Gastroesophageal sphincter (tissue), 4 donors: ENCODE measurements at places on chromosomes 13 and 19. TPM values are rescaled to one million over a fixed set of nuclear protein-coding genes. Genes with fewer than 3 reads are reported as not detected.

DNA sequence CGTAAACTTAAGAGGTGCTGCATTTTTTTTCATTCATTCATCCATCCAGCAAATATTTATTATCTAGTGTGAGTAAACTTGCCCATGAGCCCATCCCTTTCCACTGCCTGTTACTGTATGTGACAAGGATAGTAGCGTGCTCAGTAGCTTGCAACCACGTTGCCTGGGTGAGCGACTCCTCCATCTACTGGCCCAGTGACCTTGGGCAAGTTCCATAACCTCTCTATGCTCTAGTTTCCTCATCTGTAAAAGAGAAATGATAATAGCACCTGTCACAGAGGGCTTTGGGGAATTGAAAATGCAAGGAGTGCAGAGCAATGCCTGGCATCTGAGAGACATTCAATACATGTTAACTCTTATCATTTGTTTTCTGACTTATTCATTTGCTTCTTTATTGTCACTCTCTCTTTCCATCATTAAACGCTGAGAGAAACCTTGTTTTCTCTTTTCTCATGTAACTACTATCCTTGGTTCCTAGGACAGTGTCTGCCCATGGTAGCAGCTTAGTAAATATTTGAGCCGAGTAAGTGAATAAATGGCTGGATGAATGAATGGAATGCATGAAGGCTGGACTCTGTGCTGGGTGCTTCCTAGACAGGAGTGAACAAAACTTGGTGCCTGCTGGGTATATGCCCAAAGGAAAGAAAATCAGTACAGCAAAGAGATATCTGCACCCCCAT lies 19.9 kb downstream of the LRCH1 start:
- ATAC-seq, result no peak

The ZNF229 gene
- total RNA-seq, result 4.3 TPM

DNA sequence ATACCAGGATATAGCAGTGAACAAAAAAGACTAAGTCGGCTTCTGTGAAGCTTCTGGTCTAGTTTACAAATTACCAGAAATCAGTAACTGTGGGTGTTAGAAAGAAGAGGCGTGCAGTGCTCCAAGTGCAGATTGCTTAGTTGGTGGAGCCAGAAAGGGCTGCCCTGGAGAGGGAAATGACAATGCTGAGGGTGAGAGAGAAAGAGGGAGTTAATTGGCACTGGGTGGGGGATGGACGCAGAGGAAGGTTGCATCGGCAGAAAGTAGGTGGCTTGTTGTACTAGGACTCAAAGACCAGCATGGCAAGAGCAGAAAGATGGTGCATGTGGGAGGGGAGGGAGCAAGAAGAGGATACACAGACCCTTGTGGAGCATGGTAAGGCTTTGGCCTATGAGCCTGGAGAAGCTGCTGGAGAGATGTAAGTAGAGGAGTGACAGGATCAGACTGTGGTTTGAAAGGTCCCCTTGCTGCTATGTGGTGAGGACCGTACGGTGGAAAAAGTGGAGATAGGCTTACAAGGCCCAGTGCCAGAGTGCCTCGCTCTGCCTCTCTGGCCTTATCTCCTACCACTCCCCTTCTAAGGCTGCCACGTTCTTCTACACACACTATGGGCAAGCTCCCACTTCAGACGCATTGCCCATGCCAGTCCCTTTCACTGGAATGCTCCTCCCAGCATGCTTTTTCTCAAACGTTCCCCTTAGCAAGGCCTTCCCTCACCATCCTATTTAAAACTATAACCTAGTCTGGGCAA lies 13.5 kb downstream of the SMG9 start:
- no peak for ATAC-seq

DNA sequence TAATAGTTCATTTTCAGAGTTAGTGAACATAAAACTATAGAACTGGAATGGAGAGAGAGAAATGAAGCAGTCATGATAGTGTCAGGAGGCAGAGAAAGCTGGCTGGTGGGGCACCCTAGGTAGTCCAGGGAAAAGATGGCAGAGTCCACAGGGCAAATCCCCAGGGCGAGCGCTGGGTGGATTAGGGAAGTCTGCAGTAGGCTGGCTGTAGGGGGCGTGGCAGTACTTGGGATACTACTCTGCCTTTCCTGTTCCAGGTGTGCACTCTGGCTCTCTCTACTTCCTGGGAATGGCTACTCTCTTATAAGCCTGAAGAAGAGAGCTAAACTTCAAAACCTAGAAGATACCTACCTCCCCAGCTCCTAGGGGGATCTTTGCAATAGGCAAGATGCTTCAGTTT lies 232.9 kb upstream of the SLC10A2 start:
- ATAC-seq, result no peak

The ATXN8OS gene
- total RNA-seq, result not detected

GRCh38 chr13:113753171-113753570 lies 5.9 kb upstream of the TMEM255B start:
- no peak for ATAC-seq

The ZSCAN1 gene
- total RNA-seq, result not detected

GRCh38 chr13:108214441-108215271 lies 680 bp downstream of the LIG4 start:
- ATAC-seq, result no peak

GRCh38 chr19:47697863-47698609 lies 15.2 kb upstream of the EHD2 start:
- ATAC-seq, result peak; percentile 80

The CHAF1A gene
- total RNA-seq, result 5.4 TPM

- ATAC-seq, result no peak
Observed at GRCh38 chr19:1489463-1490310, 463 bp downstream of the PCSK4 start.

The FFAR2 gene
- not detected for total RNA-seq

DNA sequence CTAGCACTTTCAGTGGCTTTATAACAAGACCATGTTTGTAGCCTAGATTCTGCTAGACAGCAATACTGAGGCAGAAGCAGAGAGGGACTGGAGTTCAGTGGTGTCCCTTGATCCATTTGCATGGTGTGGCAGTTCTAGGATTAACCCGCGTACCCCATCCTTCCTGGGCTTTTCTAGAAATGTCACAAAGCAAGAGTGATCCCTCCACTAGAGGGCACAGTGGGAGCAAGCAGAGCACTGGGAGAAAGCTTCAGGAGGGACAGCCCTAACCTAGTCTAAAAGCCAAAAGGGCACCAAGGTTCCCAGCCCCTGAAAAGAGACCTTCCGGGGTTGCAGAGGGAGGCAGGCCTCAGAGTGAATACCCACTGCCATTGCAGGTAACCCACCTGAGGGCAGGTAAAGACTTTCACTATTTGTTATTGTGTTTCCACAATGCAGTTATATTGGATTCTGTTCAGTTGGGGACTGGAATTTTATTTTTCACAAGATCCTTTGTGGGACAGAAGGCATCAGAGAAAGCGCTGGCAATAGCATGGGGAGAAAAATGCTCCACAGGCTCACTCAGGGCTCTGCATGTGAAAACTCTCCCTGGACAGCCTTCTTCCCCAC lies 170.6 kb downstream of the FLT1 start:
- ATAC-seq, result no peak

The LILRB5 gene
- total RNA-seq, result 17.5 TPM

The GRK1 gene
- total RNA-seq, result not detected

The TUBB4A gene
- total RNA-seq, result 1.7 TPM

GRCh38 chr13:47646298-47646697 lies 354.8 kb downstream of the SUCLA2 start:
- no peak for ATAC-seq

The POLR2E gene
- total RNA-seq, result 117 TPM

The NLRP5 gene
- not detected for total RNA-seq

The SPRED3 gene
- total RNA-seq, result 0.05 TPM

The CEACAM20 gene
- total RNA-seq, result not detected

The GNG7 gene
- 13.0 TPM for total RNA-seq
